ENCODE measurements at places on chromosomes 12 and 14.

DNA sequence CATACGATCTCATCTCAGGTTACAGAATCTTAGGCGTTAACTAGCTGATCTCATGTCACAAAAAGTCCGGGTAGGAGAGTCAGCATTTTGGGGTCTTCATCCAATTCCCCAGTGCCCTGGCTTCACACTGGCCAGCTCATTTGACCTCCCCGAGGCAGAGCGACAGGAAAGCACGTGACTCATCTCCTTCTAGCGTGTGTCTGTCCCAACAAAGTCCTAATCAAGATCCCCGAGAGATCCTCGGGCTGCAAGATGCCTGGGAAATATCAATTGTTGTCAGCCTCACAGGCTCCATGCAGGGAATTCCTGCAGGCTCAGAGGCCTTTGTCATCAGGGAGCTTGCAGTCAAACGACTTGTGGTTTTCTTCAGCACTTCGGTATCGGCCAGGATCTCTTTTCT lies 57.5 kb downstream of the ZNF664 start:
- DNase-seq, result no peak

- no peak for DNase-seq
These were observed 56.7 kb downstream of the BTBD7 start for GRCh38 chr14:93276031-93276716.

- DNase-seq, result peak; percentile 21
These were observed 32.4 kb downstream of the PLXNC1 start for GRCh38 chr12:94180558-94181296.

GRCh38 chr14:103520657-103521437 lies 1.8 kb downstream of the CKB start:
- DNase-seq, result peak; percentile 48

DNA sequence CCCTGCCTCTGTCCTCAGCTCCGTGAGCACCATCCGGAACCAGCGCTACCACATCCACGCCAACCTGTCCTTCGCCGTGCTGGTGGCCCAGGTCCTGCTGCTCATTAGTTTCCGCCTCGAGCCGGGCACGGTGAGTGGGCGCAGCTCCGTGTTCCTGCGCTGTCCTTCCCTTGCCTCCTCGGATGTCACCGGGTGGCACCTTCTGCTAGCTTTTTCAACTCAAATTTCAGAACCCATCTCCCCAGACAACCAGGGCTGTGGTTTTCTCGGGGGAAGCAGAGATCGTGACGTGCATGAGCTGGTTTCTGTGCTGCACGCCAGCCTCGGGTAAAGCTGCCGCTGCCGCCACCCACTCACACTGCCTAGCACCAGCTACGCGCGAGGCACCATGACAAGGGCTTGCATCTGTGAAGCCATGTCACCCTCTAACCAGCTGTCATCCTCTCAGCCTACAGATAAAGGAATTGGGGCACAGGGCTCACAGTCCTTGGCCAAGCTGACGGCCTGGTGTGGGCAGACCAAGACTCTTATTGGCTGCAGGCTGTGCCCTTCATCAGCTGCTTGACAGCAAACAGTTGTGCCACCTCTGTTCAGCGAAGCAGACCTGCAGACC lies 152.1 kb downstream of the ADGRD1 start:
- peak; percentile 65 for DNase-seq

DNA sequence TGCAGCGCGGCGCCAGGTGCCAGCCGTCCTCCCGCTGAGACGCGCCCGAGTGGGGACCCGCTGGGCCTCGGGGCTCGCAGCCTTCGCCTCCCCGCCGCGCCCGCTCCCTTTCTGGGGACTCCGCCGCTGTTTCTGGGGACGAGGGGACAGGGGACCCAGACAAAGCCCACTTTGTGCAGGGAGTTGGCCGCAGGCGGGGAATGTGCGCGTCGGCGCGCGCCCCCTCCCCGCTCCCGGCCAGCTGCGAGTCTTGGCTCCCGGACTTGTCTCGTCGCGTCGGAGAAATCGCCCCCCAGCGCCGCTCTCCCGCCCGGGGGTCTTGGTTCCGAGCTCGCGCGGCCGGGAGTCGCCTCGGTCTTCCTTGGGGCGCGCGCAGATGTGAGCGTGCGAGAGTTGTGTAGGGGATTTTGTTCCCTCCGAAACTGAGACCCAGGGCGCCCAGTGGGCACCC lies 717 bp downstream of the VASH1 start:
- DNase-seq, result no peak

DNA sequence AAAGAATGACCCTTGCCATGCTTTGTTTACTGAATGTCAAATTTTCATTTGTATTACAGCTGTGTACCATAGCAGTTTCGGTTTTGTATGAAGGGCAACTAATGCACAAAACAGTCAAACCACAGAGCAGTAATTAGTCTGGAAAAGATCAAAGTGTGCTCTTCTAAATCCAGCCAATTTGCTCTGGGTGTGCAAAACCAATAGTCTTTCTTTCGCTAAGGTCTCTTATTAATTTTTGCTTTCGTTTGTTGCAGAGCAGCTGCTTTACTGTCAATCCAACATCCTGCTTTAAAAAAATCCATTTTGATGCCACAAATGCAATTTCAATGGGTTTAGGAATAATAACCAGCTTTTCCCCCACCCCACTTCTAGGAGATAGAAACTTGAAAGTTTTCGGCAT lies 114.2 kb downstream of the BRMS1L start:
- DNase-seq, result no peak

DNA sequence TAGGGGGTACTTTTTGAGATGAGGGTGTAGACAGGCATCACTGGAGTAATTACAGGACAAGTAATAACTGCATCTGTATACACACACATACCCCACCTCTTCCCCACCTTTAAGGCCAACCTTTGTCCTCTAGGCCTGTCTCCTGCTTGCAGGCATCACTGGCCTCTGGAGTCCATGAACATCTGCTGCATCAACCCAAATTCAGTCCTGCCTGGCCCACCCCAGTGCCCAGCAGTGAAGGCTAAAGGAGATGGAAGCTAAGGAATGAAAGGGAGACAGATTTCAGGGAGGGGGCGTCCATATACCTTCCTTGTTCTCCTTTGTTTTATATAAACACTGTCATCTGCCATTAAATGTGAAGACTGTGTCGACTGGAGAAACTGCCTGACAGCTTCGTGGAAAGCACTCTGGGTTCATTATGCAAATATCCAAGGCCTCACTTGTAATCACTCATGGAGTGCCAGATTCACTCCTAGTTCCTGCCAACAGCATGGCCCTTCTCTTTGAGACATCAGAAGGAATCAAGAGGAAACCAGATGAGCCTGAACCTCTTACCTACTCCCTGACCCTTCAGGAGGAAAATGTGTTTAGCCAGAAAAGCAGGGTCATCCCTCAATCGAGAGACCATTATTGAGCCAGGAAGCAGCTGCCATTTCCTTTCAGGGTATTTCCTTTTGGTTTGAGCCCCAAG lies 64.4 kb downstream of the SERPINA3 start:
- DNase-seq, result no peak

- DNase-seq, result no peak
These were observed 88.6 kb downstream of the EPS8 start for GRCh38 chr12:15700595-15700994.

GRCh38 chr14:96565811-96566210 lies 63.6 kb downstream of the PAPOLA start:
- no peak for DNase-seq

- no peak for DNase-seq
These were observed 102.3 kb downstream of the CALM1 start for GRCh38 chr14:90499121-90499520.

- DNase-seq, result no peak
These were observed 18.0 kb upstream of the GUCY2C start for GRCh38 chr12:14714437-14714836.

DNA sequence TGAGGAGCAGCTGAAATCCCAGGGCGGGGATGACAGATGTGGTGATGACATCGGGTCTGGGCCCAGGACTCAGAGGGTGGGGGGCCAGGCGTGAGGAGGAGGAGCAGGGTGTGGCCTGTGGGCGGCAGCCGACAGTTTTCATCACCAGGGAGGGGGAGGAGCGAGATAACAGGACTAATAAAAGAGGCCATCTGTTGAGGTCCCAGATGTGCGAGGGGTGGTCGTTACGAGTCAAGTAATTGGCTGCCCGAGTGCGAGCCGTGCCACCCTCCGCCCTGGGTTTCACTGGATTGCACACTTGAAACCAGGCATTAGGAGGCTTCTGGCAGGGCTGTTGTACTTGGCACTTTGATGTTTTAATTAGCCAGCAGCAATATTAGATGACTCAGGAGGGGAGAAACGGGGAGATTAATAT lies 67.2 kb downstream of the NOS1 start:
- DNase-seq, result no peak

- no peak for DNase-seq
These were observed 4.7 kb downstream of the CLEC4D start for GRCh38 chr12:8517971-8518370.

DNA sequence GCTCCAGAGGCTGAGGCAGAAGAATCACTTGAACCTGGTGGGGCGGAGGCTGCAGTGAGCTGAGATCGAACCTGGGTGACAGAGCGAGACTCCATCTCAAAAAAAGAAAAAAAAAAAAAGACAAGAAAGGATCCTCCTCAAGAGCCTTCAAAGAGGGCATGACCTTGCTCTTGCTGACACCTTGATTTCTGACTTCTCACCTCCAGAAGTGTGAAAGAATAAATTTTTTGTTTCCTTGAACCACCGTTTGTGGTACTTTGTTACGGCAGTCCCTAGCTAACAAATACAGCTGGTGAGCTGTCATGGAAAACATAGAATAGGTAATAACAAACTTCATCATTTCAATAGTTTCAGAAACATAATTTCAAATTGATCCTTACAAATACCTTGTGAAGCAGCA lies 1.9 kb upstream of the ACTR10 start:
- DNase-seq, result no peak

- DNase-seq, result no peak
These were observed 72.9 kb downstream of the DDX51 start for GRCh38 chr12:132071040-132071810.

DNA sequence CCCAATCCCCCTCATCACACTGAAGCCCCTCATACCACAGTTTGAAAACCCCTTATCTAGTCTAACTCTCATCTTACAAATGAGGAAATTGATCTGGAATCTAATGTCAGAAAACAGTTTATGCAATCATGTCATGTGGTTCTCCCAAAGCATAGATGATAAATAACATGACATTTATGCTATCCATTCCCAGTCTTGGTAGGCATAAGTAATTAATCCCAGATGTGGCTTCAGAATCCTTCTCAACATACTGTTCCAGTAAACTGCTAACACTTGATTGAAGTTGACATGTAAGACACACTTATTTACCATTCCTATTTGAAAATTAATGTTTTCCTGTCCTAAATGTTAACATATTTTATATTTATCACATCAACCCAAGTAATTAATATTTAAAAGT lies 168.7 kb downstream of the GALC start:
- no peak for DNase-seq

DNA sequence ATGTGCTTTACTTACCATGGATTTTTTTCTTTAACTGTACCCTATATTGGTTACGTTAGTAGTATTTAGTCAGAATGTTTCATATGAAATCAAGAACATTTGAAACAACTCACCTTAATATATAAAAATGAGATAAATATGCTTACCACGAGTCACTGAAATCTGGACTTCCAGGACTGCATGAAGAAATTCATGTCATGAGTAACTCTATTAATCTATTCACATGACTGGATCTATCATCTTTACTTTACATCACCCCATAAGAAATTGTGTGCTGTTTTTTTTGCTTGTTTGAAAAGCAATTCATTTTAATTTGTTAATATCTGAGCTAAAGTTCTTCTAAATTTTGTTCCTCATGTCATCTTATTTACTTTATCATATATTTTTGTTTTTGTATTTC lies 5.2 kb downstream of the EPYC start:
- no peak for DNase-seq

- no peak for DNase-seq
These were observed 30.7 kb downstream of the ISCA2 start for GRCh38 chr14:74524076-74524811.

GRCh38 chr12:104643819-104644669 lies 187.3 kb downstream of the CHST11 start:
- no peak for DNase-seq

- DNase-seq, result no peak
These were observed 103.5 kb upstream of the BCAT1 start for GRCh38 chr12:25052196-25052913.

GRCh38 chr12:42370013-42370412 lies 44.0 kb downstream of the PPHLN1 start:
- no peak for DNase-seq

GRCh38 chr12:47068539-47068938 lies 10.9 kb upstream of the PCED1B start:
- no peak for DNase-seq

GRCh38 chr14:48731260-48731659 lies 854.9 kb downstream of the RPS29 start:
- DNase-seq, result no peak

- no peak for DNase-seq
These were observed at the start of gene KRT80 for GRCh38 chr12:52191841-52192791. Gene KRT80, minus strand, starts transcription at chr12:52192014. Its CDS starts 112 bp downstream, at chr12:52191902.

GRCh38 chr12:19891936-19892591 lies 452.8 kb downstream of the AEBP2 start:
- DNase-seq, result no peak

DNA sequence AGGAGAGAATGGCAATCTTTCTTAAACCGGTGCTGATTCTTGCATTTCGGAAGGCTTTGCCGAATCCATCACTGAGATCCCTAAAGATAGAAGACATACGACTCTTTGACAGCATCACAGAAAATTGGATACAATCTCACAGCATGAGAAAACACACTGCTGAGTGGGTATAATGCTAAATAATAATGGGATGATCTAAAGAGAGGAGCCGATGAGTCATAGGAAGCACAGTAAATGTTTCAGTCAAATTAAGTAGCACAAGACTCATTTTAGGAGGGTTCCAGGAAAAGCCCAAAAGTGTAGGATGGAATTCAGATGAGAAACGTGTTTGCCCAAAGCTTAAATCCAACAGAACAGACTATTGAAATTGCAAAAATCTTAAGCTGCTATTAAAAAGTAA lies 81.7 kb downstream of the CPNE8 start:
- DNase-seq, result no peak

DNA sequence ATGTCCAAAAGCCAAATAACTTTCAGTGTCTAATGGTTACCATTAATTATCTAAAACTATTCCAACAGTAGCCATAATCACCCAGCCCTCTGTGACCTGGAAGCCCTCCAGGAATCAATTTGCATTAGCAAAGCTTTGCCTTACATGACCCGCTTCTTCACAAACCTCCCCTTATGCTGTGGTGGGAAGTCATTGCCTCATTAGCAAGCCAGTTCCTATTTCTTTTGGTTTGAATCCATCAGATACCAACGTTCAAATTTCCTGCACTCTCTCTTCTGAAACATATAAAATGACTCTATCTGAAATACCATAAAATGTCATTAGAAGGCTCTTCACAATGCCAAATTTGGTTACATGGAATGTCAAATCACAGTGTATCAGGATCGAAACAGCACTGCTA lies 268.3 kb upstream of the PRKD1 start:
- DNase-seq, result no peak

DNA sequence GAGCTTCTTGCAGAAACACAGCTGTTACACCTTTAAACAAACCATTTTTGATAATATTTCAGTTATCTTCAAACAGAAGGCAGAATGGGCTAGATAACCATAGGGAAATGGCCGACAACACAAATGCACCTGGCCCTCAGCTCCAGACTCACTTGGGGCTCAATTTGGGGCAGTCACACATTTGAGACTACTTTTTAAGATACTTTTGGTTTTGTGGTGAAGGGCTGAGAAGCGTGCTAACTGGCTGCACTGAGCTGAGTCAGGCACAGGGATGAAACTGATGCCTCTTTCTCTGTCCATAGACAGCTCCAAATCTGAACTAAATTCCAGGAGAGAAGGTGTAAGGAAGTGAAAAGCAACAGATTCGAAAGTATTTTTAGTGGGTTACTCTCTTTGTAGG lies 18.5 kb upstream of the GRIP1 start:
- no peak for DNase-seq

GRCh38 chr14:53779301-53779700 lies 177.3 kb downstream of the BMP4 start:
- DNase-seq, result no peak
